GOT3 (cell line): ENCODE measurements at places on chromosomes 2 and 18.

DNA sequence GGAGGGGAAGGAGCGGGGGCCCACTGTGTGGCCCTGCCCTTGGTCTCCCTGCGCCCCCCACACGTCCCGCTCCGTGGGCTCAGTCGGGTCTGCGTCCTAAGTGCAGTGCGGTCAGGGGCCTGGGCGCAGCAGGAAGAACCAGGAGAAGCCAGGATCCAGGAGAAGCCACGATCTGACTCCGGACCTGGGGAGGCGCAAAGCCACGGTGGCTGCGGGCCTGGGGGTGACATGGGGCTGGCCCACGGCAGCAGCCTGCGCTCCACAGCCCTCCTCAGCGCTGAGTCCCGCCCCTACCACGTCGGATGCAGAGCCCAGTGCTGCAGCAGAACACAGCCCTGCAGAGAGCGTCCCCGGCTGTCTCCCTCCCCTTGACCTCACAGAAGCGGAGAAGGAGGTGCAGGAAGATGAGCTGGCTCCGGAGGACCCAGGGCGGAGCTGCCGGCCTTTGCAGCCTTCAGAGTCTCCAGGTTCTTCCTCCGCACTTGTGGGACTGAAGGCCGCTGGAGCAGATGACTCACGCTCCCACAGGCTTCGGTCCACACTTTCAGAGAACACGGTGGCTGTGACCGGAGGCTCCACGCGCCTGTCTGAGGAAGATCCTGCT lies 589.2 kb upstream of the SALL3 start:
- no peak for DNase-seq

DNA sequence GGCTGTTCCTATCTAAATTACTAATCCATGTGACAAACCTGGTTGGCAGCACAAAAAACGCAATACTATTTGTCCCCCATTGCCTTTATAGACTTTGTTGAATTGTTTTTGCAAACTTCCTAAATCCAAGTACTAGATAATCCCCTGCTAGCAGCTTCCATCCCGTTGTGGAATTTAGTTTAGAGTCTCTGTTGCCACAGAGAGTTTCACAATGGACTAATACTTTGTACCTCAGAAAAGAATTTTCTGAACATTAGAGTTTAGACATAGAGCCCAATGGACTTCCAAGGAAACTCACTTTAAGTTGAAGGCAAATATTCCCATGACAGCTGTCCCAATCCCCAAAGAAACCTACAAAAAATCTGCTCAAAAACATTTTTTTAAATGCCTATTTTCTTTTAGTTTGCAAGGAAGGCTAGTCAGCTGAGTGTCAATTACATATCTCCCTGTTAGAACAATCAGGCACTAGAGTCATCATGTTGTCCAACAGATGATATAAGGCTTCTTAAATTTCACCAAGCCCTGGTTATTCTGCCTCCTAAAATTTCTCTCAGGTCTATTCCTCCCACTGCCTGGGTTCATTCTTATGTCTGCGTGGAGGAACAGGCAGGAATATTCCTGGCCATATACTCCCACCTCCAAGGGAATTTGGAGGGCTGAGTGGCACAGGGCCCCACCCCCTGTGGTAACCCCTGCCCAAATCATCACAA lies 27.2 kb downstream of the RNF152 start:
- no peak for DNase-seq

GRCh38 chr2:57740891-57741290 lies 305.7 kb upstream of the VRK2 start:
- no peak for DNase-seq

- DNase-seq: no peak
Measured at GRCh38 chr2:127183771-127184170, 36.3 kb downstream of the CYP27C1 start.

DNA sequence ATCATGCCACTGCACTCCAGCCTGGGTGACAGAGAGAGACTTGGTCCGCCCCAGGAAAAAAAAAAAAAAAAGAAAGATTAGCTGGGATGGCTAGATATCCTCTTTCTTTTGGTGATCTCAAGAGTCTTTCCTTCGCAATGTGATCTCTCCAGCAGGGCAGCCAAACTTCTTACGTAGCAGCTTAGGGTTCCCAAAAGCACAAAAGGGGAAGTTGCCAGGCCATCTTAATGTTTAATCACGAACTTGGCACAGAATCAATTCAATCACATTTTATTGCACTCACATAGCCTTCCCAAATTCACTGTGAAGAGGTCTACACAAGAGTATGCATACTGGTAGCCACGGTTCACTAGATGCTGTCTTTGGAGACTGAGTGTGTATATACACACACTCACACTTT lies 53.1 kb downstream of the VIL1 start:
- DNase-seq: no peak

GRCh38 chr2:38935568-38936172 lies 46.0 kb downstream of the ARHGEF33 start:
- DNase-seq: no peak

DNA sequence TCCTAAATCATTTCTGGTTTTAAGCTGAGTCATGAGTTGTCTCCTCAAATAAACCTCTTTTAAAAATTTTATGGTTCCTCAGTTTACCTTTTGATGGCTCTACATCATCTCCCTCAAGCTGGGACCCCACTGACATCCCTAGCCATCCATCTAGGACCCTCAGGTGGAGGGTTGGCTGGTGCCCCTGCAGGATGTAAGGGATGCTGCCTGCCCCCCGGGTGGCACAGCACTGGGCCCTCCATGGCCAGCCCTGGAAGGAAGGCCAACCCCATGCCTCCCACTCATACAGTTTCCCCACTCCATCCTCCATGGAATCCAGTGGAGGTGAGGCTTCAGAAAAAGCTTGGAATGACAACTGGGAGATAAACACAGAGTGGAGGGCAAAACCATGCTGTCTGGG lies 17.2 kb upstream of the GPC1 start:
- no peak for DNase-seq

GRCh38 chr2:196743165-196743564 lies 56.3 kb downstream of the GTF3C3 start:
- no peak for DNase-seq

- no peak for DNase-seq
Measured at GRCh38 chr2:3970791-3971651, 267.6 kb downstream of the DCDC2C start.

DNA sequence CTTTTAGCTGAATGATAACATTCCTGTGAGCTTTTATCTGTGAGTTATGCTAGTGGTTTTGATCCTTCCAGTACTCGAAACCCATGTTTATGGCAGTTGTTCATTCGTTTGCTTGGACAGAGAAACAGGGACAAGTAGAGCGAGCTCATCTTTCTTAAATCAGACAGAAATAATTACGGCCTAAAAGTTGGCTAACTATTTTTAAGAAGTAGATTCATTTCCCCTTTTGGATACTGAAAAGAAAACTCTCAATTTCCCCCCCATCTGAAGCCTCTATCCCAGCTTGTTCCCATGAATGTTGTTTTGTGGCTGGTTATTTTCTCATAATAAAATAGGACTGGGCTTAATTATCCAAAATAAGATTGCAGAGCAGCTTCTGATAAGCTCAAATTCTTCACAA lies 67.1 kb downstream of the ANTXR1 start:
- no peak for DNase-seq

- no peak for DNase-seq
Measured at GRCh38 chr2:179348906-179349305, 84.3 kb upstream of the SESTD1 start.

GRCh38 chr2:190126798-190127197 lies 64.3 kb upstream of the MSTN start:
- no peak for DNase-seq

DNA sequence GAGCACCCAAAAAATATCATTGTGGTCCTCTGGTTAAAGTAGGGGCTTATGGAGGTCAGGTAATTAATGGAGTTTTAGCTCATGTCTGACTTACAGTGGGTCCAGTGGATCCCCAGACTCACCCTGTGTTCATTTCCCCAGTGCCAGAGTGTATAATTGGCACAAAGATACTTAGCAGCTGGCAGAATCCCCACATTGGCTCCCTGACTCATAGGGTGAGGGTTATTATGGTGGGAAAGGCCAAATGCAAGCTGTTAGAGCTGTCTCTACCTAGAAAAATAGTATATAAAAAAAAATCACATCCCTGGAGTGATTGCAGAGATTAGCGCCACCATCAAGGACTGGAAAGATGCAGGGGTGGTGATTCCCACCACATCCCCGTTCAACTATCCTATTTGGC lies 1067.6 kb upstream of the ACVR2A start:
- no peak for DNase-seq

GRCh38 chr2:164642268-164642667 lies 21.0 kb upstream of the GRB14 start:
- DNase-seq: no peak

DNA sequence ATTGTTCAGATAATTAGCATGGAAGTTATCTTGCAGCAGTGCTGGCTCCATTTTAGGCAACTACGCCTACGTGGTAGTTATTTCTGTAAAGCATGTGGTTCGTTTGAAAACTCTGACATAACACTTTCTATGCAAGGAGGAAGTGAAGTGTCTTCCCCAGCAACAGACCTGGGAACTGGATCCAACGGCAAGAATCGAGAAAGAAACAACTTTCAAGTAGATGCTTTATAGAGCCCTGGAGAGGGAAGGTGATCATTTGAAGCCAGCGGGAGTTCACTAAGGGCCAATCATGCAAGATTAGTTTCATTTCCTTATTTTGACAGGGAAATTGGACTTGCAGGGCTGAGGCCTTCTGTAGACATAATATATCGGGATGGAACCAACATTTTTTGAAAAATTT lies 218.3 kb downstream of the ACKR3 start:
- DNase-seq: no peak

- no peak for DNase-seq
Measured at GRCh38 chr18:78979730-78980278, at the start of gene SALL3. Gene SALL3, plus strand, starts transcription at chr18:78979818. Its CDS starts 457 bp downstream, at chr18:78980275.

GRCh38 chr18:67730886-67731285 lies 214.4 kb upstream of the DSEL start:
- DNase-seq: no peak

DNA sequence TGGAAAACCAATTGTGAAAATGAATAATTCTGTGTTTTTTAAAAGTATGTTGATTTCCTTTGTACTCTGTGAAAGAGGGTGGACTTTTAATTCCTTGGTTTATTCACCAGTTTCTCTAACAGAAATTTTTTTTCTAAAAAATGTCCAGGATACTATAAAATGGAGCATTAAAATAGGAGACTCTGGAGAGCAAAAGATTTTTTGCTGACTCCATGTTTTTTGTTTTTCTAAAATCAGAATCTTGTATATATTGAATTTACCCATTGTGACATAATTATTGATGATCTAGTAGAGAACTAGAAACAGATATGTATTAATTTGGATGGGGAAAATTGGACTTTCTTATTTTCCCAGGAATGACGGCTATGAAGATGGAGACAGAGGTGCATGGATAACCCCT lies 23.2 kb upstream of the EFEMP1 start:
- no peak for DNase-seq

GRCh38 chr18:51478908-51479307 lies 281.4 kb upstream of the MEX3C start:
- no peak for DNase-seq

DNA sequence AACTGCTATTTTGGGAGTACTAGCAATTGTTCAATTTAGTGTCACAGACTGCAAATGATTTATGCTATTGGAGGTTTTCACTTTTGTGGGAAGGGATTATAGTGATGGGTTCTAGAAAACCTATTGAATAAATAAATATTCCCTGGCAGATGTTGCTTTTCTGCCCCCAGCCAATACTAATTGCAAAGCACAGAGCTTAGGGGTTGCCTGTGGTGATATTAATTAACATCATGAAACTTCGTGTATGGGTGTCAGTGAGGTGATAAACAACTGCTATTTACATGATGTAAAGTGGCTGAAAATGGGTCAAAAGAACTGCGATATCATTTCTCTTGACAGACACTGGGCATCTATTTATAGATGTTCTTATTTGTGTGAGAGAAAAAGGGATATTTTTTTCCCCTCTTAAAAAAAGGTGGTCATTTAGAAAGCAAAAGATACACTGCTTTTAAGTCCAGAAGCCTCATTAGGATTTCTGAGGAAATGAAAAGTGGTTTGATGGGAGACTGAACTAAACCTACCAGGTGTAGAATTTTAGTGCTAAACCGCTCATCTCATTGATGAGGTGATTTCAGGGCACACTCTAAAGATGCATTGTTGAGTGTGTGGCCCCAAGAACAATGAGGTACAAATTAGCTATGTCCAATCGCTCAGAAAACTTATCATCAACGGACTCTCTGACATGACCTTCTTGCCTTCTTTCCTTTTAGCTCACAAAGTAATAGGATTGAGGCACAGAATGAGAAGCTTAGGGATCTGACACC lies 116.7 kb upstream of the CHST9 start:
- no peak for DNase-seq
